NCI-H1105 treated with DMSO at 0.1 percent for 48 hours (cell line): ENCODE measurements at places on chromosomes 6 and 20.

DNA sequence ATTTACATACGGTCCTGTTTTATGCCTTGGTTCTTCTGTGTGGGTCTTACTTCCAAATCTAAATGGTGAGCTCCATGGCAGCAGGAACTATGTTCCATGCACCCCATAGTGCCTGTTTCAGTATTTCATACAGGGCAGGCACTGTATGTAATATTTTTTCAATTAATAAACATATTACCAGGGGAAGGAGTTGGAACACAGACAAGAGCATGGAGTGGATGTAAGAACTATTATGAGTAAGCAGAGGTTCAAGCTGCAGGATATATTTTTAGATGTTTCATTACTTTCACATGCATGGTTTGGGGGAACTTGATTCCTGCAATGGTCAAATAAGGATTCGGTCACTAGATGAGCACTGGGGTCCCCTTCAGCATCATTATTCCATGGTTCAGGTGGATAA lies 108.3 kb downstream of the KIF13A start:
- no peak for DNase-seq

- DNase-seq: peak; percentile 82
Measured at GRCh38 chr6:4134841-4135664, at the start of gene ECI2. TSS of gene ECI2 (minus strand) at chr6:4135575. CDS start at chr6:4135560, 15 bp downstream.

GRCh38 chr20:5881703-5882102 lies 68.6 kb downstream of the TRMT6 start:
- DNase-seq: no peak

GRCh38 chr6:141326925-141327324 lies 805.8 kb upstream of the GJE1 start:
- no peak for DNase-seq

- DNase-seq: peak; percentile 82
Measured at GRCh38 chr6:20211941-20212391, 303 bp downstream of the MBOAT1 start.

GRCh38 chr20:3782597-3782996 lies 1.3 kb upstream of the SPEF1 start:
- DNase-seq: no peak

GRCh38 chr20:2236256-2236655 lies 59.5 kb upstream of the TGM3 start:
- DNase-seq: no peak

GRCh38 chr20:20956513-20956931 lies 149.6 kb downstream of the LINC00237 start:
- DNase-seq: no peak

DNA sequence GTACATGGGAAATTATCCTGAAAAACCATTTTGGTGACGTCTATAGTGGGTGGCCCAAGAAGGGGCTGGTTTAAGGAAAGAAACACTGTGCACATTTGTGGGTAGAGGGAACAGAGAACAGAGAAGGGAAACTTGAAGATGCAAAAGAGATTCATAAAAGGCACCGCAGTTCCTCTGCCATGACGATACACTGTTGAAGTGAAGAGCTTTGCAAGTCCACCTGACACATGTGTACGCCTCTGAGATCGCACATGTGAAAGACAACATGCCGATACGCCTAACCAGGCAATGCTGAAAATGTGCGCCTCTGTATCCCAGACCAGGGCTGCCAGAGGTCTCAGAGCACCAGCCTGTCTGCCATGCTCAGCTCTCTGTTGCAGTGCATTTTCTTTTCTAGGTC lies 180.9 kb downstream of the KIF16B start:
- DNase-seq: no peak

- no peak for DNase-seq
Measured at GRCh38 chr20:23482138-23482537, 8.8 kb upstream of the CST8 start.

DNA sequence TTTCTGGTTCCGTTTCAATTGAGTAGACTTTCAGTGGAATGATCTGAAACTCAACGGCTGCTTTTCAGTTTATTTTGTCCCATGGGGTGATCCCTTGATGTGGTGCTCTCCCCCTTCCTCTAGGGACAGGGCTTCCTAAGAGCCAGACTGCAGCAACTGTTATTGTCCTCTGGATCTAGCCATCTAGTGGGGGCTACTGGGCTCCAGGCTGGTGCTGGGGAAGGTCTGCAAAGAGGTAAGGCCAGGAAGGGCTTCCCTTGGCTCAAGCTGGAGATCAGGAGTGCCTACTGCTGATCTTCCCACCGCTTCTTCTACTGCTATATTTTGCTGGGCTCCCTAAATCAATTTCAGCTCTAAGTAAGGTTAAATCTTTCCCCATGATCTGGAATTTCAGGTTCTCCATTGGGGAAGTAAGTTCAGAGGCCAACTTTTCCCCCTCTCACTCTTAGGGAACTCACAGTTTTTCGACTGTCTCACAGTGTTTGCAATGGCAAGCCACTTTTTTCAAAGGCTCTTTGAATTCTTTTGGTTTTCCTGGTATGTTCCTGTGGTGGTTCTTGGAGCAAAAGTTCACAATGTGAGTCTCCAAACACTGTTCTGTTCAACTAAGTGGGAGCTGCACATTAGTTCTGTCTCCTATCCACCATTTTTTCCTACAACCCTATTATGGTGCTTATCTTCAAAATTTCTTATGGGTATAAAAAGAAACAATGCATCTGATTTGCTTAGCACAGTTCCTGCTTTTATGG lies 286.2 kb upstream of the EXOC2 start:
- DNase-seq: no peak

DNA sequence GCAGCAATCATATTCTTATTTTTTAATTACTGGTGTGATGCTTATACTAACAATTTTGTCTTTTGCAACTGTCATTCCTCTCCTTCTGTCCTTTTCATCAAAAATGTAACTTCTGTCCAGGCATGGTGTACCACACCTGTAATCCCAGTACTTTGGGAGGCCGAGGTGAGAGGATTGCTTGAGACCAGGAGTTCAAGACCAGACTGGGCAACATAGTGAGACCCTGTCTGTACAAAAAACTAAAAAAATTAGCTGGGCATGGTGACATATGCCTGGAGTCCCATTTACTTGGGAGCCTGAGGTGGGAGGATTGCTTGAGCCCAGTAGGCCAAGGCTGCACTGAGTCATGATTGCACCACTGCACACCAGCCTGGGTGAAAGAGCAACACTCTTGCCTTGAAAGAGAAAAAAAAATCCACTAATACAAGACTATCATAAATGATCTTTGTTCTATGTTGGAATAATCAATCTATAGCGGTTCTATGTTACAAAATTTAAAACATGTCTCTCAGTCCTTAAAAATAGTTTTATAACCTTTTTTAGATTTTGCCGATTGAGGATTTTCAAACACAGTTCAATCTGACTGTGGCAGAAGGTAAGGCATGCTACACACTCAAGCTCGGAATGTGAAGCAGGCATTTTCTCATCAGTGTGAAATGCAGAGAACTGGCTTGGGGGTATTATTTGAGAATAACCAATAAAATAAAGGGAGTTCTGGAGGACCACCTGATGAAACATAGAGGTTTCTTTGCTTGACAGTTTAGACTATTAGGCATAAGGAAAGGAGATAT lies 70.4 kb downstream of the ENPP1 start:
- no peak for DNase-seq

- DNase-seq: no peak
Measured at GRCh38 chr20:46055269-46055668, 26.3 kb downstream of the SLC12A5 start.

- DNase-seq: peak; percentile 63
Measured at GRCh38 chr6:166313255-166314070, 5.3 kb upstream of the PRR18 start.

DNA sequence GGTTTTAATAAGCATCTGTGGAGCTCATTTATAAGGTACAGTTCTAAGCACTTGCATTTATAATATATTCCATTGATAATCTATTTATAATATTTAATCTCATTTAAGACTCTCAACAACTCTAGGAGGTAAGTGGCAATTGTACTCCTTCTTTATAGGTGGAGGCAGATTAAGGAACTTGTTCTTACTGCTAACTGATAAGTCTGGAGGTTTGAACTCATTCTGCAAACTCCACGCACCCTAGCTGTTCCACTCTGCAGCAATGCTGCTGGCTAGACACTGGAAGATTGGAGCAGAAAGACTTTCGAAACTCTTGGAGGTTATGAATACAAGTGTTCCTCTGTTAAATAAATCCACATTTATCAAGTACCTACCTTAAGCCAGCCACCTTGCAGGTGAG lies 793 bp upstream of the HDAC2 start:
- DNase-seq: peak; percentile 37

GRCh38 chr6:14452567-14453527 lies 335.3 kb downstream of the CD83 start:
- DNase-seq: no peak

DNA sequence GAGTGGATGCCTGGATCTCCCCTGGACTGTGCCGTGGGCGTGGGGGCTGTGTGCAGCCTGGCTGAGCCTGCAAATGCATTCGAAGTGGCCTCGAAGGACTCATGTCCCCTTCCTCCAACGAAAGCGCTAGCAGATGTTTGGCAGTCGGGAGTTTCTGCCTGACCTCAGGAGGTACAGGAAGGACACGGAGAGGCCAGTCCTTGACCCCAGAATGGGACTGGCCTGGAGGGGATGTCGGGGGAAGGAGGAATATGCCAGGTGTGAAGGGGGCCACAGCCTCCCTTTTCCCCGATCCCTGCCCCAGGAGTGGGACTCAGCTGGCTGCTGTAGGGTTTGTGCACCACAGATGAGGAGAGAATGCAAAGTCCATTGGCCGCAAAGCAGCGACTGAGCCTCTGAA lies 45.6 kb downstream of the APCDD1L start:
- no peak for DNase-seq

DNA sequence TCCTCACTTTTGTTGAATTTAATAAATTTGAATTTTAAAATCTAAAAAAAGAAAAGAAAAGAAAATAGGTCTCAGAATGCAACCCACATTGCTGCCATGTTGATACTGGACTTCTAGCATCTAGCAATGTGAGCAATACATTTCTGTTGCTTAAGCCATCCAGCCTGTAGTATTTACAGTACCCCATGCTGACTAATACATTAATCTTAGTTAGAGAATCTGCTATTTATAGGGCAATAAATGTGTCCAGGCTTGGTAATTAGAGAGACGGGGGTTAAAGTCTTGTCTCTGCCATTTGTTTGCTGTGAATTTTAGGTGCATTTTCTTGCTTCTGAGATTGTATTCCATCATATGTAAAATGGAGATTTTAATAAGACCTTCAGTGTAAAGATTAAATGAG lies 471.3 kb downstream of the DHX35 start:
- DNase-seq: no peak

DNA sequence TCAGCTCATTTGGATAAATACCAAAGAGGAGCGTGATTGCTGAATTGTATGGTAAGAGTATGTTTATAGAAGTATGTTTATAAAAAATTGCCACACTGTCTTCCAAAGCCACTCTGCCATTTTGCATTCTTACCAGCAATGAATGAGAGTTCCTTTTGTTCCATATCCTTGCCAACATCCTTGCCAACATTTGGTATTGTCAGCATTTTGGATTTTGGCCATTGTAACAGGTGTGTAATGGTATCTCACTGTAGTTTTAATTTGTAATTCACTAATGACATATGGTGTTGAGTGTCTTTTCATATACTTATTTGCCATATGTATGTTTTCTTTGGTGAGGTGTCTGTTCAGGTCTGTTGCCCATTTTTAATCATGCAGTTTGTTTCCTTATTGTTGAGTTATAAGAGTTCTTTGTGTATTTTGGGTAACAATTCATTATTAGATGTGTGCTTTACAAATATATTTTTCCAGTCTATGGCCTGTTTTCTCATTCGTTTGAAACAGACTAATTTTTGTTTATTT lies 520.2 kb upstream of the SOX4 start:
- DNase-seq: no peak

DNA sequence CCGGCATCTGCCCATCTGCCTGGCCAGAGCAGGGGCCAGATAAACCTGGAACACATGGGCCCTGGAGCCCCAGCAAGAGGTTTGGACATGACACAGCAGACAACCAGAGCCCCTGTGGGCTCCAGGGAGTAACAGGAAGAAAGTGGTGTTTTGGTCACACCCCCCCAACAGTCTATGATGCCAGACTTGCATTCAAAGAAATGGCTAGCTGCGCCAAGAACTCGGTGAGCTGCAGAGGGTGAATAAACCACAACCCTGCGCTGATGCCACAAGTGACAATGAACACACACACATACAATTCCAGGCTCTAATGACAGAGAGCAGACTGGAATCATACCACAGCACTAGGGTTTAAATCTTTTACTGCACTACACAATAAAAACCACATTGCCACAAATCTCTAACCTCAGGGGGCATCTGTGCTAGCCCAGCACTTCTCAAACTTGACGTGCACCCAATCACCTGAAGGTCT lies 34.0 kb downstream of the TRERF1 start:
- DNase-seq: no peak

DNA sequence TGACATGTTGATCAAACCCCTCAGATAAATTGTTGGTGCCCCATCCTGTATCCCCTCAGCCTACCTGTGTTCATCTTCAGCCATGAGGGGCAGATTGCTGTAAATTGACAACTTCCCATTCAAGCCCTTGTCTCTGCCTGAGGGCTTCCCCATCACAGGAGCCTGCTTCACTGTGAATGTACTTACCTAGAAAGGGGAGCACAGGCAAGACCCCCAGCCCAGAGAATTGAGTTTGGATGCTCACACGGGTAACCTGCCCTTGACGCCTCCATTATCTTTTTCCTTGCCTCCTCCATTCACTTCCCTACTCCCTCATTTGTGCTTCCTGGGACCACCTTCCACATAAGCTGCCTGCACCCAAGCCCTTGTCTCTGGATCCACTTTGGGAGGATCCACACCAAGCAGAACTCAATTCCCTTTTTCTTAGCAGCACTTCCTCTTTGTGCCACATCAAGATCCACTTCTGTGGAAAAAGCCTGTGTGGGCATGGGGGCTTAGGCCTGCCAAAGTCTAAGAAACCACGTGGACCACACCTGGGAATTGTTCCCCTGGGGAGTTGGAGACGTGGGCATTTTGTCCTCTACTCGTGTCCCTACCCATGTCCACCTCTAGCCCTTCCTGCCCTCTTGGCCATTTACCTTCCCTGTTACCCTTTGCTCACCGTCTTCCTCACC lies 103.4 kb upstream of the FOXA2 start:
- no peak for DNase-seq

- no peak for DNase-seq
Measured at GRCh38 chr6:75946146-75946831, 126.2 kb downstream of the IMPG1 start.

DNA sequence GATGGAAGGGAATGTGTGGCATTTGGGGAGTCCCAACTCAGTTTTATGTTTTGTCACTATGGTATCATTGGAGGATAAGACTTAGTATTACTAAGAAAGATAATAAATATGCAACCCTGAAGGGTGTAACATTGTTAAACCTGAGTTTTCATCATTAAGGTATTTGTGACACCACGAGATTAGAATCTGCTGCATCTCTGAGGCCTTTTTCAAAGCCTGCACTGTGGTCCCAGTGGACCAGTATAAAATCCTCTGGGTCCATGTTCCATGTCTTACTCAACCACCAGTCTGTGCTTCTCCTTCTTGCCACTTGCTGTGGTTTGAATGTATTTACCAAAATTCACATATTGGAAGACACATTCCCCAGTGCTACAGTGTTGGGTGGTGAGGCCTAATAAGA lies 130.6 kb downstream of the TBX18 start:
- no peak for DNase-seq

DNA sequence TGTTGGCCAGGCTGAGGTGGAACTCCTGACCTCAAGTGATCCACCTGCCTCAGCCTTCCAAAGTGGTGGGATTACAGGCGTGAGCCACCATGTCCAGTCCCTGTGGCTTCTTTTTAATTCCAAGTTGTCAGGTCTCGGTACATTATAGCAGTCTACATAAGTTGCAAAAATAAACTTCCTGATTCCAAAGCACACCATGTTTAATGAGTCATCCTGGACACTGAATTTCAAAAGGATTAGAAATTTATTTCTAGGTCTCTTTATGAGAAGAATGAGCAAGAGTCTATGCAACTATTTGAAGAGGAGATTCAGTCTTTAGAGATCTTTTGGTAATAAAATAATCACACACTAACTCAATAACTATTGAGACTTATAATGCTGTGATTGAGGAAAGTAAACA lies 63.9 kb upstream of the MCHR2 start:
- no peak for DNase-seq
